ENCODE measurements at places on chromosomes 3 and 15.
A peak's percentile ranks its signal among the peaks of the same experiment; 100 is the strongest.

- no peak for DNase-seq
Observed at GRCh38 chr3:9914559-9915253, 2.2 kb upstream of the IL17RC start.

DNA sequence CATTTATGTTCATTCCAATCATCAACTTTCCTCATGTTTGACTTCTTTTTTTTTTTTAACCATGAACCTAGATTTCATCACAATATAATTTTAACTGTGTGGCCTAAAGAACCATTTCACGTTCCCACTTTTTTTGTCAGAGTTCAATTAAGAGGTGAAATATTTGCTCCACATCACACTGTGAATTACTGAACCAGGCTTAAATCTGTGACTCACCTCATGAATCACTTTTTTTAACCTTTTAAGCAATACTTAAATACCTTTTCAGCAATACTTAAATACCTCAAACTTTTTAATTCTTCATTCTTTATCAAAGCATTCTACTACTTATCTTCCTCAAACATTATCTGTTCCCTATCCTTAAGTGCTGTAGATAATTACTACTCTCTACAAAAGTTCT, 137.6 kb downstream of the SI start:
- DNase-seq, result no peak

GRCh38 chr3:182018361-182018760, 306.6 kb downstream of the SOX2 start:
- DNase-seq, result no peak

DNA sequence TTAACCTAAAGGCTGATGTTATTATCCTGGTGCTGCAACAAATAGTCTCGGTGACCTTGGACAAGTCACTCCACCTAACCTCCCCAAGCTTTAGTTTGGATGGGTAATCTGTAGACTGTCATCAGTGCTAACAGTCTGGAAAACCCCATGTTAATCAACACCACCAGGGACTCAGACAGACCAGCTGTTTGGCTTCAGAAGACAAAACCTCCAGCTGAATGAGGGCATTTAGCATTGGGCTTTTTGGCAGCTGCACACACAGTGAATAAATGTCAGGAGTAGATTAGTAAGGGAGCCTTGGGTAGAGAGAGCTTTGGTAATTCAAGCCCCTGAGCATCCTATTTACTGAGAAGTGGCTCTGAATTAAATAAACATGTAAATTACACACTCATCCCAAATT, 24.9 kb upstream of the C3orf80 start:
- no peak for DNase-seq

GRCh38 chr3:52367891-52368880, 52.1 kb downstream of the DNAH1 start:
- DNase-seq, result no peak

- peak; percentile 34 for DNase-seq
Observed at GRCh38 chr3:32296251-32297204, 58.0 kb downstream of the CMTM8 start.

DNA sequence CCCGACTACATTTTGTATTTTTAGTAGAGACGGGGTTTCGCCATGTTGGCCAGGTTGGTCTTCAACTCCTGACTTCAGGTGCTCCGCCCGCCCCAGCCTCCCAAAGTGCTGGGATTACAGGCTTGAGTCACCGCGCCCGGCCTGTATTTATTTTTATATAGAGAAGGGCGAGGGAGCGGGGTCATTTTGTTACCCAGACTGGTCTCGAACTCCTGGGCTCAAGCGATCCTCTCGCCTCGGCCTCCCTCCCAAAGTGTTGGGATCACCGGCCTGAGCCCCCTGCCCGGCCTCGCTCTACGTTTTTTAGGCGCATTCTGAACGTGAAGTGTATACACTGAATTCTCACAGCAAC, 514 bp upstream of the PPP4R2 start:
- DNase-seq, result no peak

GRCh38 chr3:169591983-169592644, 71.4 kb downstream of the MECOM start:
- no peak for DNase-seq

DNA sequence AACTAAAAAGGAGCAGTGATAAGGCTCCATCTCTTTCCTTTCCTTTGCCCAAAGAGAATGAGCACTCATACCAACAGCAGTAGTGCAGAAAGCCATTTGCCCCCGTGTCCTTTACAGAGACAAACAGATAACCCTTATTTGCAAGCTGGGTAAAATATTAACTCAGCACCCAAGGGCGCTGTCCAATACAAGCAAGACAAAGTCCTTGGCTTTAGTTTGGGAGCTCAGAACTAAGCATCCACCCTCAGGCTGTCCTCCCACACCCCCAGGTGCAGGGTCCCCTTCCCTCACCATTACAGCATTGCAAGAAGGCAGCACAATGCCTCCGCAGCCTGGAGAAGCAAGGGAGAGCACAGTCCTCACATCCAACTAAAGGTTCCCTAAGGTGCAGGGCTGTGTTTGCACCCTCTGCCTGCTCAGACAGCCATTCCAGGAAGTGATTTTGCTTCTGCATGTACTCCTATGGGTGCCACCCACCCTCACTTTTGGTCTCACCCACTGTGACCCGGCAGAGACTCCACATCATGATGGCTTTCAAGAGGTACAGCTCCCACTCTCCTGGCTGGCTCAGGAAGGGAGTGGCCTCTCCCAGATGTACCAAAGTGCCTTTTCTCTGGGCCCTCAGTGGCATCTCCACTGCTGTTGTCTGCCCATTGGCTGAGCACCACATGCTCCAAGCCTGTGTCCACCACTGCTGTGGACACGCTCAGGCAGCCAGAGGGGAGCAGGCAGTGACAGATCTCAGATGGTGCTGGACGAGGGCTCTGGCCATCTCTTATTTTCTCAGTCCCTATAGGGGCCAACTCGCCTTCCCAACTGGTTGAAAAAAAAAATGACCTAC, 34.1 kb upstream of the HES1 start:
- DNase-seq, result no peak

GRCh38 chr15:85709250-85709649, 85.5 kb downstream of the KLHL25 start:
- no peak for DNase-seq

DNA sequence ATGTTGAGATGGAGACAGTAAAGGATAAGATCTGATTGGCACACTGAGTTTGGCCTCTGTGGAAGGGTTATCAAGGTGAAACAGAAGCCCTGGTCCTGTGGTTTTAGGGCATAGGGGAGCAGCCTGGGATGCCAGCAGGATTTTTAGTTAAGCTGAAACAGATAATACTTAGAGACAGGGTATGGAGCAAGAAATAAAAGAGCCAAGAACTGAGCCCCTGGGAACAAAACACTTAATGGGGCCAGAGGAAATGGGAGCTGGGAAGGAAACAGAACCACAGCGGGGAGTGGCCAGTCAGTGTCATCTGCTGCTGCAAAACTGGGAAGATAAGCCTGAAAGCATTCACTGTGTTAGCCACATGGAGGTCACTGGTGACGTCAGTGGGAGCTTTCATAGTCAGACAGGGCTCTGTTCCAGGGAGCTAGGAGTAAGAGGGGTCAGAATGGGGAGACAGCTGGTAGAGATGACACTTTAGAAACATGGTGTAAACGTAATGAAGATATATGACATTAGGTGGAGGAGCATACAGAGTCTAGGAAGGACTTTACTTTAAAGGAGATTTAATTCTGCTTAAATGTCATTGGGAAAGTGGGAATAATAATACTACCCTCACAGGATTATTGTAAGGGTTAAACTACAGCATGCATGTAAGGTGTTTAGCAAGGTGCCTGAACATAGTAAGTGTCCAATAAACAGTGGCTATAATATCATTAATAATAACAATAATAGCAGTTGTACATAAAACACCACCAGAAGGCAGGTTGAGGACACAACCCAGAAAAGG, 172.7 kb upstream of the CTNNB1 start:
- no peak for DNase-seq

DNA sequence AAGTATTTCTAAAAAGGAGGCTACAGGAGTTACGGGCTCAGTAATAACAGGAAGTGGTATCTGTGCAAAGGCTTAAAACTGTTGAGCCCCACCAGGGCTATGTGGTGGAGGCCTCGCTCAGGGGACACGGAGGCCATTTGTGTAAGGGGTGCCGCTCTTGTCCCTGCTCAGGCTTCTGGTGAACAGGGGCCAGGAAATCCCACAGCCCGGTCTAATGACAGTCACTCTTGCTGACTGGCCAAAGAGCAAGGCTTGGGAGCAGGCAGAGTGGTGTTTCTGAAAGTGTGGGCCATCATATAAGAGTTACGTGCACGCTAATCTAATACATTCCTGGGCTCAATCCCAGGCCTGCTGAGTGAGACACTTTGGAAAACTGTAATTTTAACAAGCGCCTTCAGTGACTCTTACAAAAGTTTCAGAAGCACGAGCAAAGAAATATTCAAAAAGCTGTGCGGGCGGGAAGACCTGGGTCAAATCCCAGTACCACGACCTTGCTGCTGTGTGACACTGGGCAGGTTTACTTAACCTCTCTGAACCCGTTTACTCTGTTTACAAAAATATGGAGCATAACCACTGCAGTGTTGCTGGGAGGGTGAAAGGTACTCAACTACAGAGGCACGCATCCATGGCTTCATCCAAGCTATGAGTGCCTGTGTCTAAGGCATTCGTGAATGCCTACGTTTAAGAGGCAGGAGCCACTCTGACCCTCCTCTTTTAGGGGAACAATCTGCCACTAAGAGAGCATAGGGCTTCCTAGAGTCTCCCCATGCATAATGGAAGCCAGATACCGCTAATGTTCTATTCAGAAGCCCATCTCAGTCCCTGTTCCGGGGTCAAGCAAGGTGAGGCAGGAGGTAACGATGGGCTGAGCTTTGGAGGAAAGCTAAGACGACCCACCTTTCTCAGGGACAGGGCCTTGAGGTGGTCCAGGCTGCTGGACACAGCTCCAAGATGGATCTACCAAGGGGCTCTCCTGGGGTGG, 2.0 kb downstream of the ATP10A start:
- no peak for DNase-seq

DNA sequence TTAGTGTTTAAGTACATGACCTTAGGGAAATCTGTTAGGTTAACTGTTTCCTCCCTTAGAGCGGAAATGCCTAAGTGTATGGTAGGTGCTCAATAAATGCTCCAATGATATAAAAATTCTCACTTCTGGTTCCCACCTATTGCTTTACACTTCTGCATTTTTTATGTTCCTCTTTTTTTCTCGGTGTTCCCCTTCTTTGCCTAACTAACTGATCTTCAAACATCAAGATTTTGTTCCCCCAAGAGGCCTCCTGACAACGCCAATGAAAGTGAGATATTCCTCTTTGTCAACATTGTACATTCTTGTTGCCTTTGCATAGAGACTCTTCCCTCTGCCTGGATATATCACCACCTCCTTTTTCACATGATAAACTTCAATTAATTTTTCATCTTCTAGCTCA, 17.4 kb downstream of the SLC35A5 start:
- DNase-seq, result no peak

- DNase-seq, result no peak
Observed at GRCh38 chr3:94735354-94735753, 672.5 kb downstream of the NSUN3 start.

GRCh38 chr3:160403028-160403545, 3.6 kb downstream of the SMC4 start:
- DNase-seq, result no peak

- DNase-seq, result no peak
Observed at GRCh38 chr3:41630708-41631107, 331.2 kb downstream of the ULK4 start.

DNA sequence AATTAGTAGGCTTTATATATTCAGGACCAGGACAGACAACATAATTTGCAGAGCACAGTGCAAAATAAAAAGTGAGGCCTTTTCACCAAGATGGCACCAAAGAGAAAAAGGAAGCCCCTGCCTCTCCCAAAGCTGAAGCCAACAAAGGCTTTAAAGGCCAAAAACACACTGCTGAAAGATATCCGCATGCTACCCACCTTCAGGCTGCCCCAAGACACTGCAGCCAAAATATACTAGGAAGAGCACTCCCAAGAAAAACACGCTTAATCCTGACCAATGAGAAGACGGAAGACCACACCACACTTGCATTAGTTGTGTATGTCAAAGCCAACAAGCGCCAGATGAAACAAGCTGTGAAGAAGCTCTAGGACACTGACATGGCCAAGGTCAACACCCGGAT, 38.0 kb downstream of the PIK3CB start:
- DNase-seq, result no peak

DNA sequence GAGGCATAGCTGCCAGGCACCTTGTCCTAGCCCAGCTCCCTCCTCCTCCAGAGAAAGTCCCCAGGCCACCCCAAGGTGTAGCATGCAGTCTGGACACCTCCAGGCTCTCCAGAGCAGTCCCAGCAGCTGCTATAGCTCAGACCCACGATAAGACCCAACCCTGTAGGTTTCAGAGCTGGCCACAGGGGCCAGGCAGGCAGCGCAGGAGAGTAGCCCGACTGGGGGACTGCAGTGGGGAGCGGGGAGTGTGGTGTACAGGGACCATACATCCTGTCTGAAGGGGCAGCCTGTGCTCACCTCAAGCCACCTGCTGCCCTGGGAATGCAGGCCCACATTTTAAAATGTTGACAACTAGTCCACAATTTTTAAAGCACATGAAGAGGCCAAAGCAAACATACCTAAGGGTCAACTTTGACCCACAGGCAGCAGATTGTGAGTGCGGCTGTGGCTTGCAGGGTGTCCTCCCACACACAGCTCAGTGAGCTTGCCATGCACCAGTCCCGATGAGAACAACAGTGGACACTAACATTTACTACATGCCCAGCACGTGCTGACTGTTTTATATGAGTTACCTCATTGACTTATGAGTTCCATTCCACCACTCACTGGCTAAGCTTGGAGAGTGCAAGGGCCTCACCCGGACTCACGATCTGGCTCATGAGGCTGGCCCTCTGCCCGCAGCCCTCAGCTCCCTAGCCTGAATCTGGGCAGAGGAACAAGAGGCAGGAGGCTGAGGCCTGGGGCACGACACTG, 81.4 kb downstream of the DNAJB8 start:
- no peak for DNase-seq

GRCh38 chr3:187150599-187150998, 11.3 kb upstream of the RPL39L start:
- DNase-seq, result peak; percentile 51

DNA sequence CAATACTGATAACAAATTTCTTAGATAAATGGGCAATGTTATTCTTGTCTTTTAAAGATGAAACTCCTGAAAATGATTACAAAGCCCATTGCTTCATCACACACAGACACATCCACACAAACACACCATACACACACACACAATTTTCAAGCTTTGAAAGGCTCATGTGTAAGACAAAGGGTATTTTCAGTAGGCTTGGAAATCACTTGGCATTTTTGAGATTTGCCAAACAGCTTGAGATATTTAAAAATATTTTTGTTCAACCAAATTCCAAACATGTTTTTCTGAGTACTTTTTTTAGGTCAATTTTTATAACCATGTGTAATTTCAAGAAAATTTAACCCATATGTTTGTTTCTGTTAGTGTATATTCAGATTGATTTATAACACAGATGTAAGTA, 283.7 kb downstream of the ROBO2 start:
- no peak for DNase-seq

GRCh38 chr15:52670087-52670486, 9.1 kb downstream of the ATOSA start:
- no peak for DNase-seq

GRCh38 chr15:37100109-37100965, at the start of gene MEIS2:
TSS of gene MEIS2 (minus strand) at chr15:37100549. CDS start at chr15:37099466, 1,083 bp downstream.
- no peak for DNase-seq

All from stimulated activated CD4-positive, alpha-beta T cell treated with anti-CD3 and anti-CD28 coated beads, Interleukin-4, amount 100 ng/mL, for 48 hours (primary cell).